ENCODE measurements at places on chromosomes 2 and 18. TPM values are rescaled to one million over a fixed set of nuclear protein-coding genes. Genes with fewer than 3 reads are reported as not detected.
A peak's percentile ranks its signal among the peaks of the same experiment; 100 is the strongest.

GRCh38 chr2:236777408-236777807, 207.8 kb downstream of the ACKR3 start:
- DNase-seq: no peak

GRCh38 chr2:140851258-140851981, 1279.4 kb downstream of the LRP1B start:
- no peak for DNase-seq

GRCh38 chr2:124810132-124810531, 785.0 kb downstream of the CNTNAP5 start:
- DNase-seq: peak; percentile 72

DNA sequence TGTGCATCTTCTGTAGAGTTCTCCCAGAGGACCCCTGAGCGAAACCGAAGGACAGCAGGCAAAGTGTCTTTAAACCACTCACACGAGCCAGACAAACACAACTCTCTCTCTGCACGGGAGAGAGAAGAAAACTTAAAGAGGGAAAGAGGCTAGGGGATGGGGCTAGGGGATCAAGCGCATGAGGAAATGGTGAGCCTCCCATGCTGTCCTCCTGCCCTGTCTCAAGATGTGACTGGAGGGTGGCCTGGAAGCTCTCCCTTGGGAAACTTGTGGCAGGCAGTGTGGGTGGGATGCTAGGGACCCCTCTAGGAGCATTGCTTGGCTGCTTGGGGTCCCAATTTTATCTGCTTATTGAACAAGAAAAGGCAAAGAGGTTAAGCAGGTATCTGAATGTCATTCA, 44.5 kb downstream of the CYP26B1 start:
- DNase-seq: no peak

DNA sequence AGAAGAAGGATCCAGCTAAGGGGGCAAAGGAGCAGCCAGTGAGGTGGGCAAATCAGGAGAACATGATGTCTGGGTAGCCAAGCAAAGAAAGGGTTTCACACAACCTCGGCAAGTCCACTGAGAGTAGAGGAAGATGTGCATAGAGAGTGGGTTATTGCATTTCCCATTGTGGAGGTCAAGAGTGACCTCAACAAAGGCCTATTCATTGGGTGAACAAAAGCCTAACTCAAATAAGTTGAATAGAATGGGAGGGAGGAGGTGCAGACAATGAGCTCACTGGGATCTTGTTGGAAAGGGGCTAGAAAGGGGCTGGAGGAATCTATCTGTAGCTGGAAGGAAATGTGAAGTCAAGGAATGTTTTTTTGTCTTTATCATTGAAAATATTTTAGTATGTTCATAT, 14.0 kb upstream of the PDCL3 start:
- DNase-seq: no peak

DNA sequence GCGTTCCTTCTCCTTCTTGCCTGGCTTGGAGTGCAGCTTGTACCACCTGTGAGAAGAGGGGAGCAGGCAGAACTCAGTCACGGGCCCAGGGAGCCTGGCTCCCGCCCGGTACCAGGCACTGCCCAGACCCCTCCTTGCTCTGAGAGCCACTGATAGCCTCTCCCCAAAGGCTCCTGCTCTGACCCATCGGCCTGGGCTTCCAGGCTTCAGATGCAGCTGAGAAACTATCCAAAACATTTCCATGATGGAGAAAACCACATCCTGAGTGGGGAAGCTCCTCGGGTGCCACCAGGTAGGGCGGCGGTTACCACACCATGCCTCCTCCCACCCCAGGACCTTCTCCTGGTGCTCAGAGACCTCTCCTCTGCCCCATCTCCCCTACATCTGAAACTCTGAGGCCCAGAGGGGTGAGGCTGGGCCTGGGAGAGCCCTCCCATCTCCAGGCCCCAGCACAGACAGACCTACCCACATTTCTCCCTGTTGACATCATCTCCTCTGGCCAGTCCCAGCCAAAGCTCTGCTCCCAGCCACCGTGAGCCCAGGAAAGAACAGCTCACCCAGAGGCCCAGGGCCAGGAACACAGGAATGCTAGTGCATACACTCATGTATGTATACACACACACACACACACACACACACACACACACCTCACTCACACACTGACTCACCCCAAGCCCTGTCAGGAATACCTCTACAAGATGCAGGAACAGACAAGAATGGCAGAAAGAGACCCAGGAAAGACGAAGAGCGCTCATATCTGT, 17.9 kb upstream of the SFXN5 start:
- peak; percentile 79 for DNase-seq

- DNase-seq: no peak
These were observed 64.1 kb downstream of the NPPC start for GRCh38 chr2:231862071-231862470.

- DNase-seq: peak; percentile 62
These were observed 37.6 kb upstream of the MGAT4A start for GRCh38 chr2:98768384-98769113.

- DNase-seq: no peak
These were observed 583.0 kb downstream of the ERBB4 start for GRCh38 chr2:211955648-211956047.

GRCh38 chr2:46829231-46829995, 86.2 kb downstream of the MCFD2 start:
- no peak for DNase-seq

Gene TMEM163
- total RNA-seq: not detected

Gene ATL2
- 61.3 TPM for total RNA-seq

Gene LINC00305
- not detected for total RNA-seq

Gene DPYSL5
- not detected for total RNA-seq
